Natural killer cell (primary cell): ENCODE measurements at places on chromosomes 4 and X. TPM values are rescaled to one million over a fixed set of nuclear protein-coding genes. Genes with fewer than 3 reads are reported as not detected.

Gene ARX
- not detected for total RNA-seq

Gene DCAF16
- total RNA-seq: 90.3 TPM

Gene HEPH
- not detected for total RNA-seq

Gene RTL5
- 1.3 TPM for total RNA-seq

Gene HPGD
- 2.2 TPM for total RNA-seq

Gene BGN
- total RNA-seq: not detected

Gene AKAP4
- total RNA-seq: not detected

Gene XKRX
- total RNA-seq: 0.38 TPM

Gene SLC6A14
- total RNA-seq: not detected

Gene AMOT
- 15.8 TPM for total RNA-seq

Gene GPM6B
- total RNA-seq: not detected

Gene GPR78
- not detected for total RNA-seq

Gene APLN
- not detected for total RNA-seq

Gene BEX1
- not detected for total RNA-seq

Gene FAM149A
- not detected for total RNA-seq
